Cerebellar nuclear complex (tissue), 1 donor: ENCODE measurements at places on chromosomes 13 and 19.

DNA sequence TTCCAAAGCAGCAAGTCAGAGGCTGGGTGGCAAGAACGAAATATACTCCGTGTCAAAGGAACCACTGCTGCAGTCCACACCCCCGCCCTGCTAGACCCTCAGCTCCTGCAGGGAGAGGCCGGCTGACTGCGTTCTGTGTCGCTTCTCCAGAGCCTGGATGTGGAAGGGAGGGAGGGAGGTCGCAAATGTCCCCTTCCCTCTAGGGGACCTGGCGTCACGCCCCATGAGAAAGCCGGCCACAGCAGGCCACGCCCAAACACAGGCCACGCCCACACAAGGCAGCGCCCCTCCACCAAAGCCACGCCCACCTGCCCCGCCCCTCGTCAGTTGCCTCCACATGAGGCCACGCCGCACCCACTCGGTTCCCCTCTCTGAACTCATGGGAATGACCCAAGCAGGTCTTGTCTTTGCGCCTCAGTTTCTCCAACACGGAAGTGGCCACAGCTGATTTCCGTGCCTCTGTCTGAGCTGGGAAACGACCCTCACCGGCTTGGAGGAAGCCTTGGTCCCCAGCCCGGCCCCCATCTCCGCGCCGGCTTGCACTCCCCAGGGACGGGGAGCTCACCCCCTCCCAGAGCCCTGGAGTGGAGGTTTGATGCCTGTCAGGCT, 38.4 kb upstream of the TCF3 start:
- no peak for DNase-seq

DNA sequence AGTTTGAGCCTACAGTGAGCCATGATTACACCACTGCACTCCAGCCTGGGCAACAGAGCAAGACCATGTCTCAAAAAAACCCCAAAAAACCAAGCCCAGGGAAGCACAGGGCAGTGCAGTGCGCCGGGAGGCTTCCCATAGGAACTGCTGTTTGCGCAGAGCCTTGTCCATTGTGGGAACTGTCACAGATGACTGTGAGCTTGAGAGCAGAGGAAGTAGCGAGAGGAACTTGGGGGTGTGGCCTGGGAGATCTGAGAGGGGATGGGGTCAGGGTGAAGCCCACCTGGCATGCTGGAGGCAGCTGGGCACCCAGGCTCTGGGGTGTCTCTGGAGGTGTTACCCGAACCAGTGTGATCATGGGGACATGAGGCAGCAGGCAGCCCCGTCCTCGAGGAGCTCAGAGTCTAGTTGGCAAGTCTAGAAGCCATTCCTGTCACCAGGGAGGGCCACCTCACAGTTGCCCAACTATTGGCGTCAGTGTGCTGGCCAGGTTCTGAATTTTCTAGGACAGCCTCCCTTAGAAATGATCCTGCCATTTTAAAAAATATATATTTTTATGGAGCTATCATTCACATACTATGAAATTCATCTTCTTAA, 10.4 kb downstream of the KDM4B start:
- no peak for DNase-seq

DNA sequence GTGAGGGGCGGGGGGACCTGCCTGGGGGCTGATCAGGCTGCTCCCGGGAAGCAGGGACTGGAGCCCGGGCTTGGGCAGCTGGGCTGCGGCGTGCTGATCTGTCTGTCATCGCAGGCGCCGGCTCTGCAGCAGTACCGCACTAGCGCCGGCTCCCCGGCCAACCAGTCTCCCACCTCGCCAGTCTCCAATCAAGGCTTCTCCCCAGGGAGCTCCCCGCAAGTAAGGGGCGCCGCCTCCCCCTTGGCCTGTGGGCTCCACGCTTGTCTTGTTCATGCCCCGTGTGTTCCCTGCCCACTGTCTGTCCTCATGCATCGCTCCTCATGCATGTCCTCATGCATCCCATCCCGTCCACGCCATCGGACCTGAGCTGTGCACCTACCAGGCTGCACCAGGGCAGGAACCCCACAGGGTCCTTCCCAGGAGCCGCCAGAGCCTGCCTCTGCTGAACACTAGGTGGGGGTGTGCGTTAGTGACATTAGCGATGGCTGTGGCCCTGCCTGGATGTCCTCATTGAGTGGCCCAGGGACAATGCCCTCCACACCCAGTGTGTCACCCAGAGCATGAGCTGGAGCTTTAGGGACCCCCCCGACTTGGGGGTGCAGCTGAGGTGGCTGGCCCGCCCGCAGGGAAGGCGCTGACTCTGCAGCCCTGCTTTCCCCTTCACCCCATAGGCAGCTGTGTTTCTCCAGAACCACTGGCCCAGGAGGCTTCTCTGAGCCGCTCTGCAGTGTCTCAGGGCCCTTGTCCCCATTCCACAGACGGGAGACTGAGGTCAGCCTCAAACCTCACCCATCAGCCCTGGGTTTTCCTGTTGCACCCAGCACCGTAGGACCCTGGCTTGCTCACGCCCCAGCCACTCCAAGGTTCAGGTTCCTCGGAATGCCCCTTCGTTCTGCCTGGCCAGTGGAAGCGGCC, 19.5 kb downstream of the COMP start:
- DNase-seq: no peak

- no peak for DNase-seq
Measured at GRCh38 chr13:114328034-114328433, 13.7 kb downstream of the CHAMP1 start.

DNA sequence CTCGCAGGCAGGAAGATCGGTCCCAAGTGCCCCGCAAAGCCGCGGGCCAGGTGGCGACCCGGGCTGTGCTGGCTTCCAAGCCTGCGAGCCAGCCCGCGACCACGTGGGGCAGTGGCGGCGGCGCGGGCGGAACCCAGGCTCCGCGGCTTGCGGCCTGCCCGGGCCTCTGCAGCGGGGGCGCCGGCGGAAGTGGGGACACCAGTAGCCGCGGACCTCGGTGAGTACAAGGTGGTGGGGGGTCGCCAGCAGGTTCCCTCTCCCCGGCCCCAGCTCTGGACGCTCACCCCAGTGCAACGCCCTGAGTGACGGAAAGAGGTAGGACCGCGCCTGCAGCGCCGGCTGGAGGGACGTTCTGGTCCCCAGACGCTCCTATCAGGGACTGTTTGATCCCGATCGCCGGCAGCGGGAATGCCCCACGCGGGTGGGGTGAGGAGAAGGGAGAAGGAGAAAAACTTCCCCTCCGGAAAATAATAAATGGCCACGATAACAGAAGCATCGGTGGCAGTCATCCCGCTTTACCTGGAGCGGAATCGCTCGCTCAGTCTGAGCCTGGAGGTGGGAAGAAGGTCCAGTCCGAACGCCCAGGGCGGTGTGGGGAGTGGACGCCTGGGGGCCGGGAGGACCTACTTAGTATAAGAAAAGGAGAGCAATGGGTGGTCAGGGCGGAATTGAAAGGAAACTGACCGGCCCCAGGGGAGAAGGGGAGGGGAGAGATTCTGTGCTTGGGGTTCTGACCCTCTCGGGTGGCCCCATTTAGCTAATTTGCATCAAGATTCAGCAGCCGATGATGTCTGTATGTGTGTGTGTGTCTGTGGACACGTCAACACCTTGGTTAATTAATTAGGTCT, at the start of gene GEMIN7:
GEMIN7 (plus strand) TSS at position 198 of the 848 bp plus-strand sequence. CDS start 10,855 bp downstream, outside the sequence.
- DNase-seq: no peak
